Activated CD4-positive, alpha-beta T cell treated with anti-CD3 and anti-CD28 coated beads for 36 hours (primary cell): ENCODE measurements at places on chromosomes 3 and 15.

DNA sequence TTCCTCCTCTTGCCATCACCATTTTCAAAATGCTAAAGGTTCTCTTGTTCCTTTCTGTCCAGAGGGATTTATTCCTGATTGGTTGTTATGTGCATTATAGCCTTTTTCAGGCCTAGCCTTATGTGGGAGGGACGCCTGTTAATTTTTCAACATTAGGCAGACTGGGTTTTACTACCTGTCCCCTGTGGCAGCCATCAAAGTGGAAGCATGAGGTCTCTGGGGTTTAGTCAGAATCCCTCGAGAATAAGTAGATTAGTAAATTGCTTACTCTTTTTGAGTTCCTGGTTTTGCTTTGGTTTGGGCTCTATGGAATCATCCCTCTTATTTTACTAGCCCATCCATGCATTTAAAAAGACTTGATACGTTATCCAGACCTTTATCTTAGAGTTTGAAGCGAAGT lies 32.4 kb downstream of the PAK2 start:
- DNase-seq, result no peak

GRCh38 chr3:10248984-10249748 lies 907 bp downstream of the TATDN2 start:
- DNase-seq, result peak; percentile 85

DNA sequence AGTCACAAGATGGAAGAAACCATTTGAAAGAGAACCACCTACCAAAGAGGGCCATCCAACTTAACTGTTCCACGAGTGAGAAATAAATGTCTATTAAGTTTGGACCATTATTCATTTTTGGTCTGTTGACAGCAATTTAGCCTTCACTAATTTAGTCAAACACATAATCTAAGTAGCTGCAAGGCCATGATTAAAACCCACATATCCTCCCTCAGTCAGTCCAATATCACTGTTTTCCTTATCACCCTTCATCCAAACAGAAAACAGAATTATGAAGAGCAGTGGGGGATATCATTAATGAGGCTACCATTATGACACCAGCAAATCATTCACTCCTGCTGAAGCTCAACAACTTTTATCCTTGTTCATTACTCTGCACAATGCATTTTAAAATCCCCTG lies 52.0 kb downstream of the PIK3CB start:
- DNase-seq, result no peak

DNA sequence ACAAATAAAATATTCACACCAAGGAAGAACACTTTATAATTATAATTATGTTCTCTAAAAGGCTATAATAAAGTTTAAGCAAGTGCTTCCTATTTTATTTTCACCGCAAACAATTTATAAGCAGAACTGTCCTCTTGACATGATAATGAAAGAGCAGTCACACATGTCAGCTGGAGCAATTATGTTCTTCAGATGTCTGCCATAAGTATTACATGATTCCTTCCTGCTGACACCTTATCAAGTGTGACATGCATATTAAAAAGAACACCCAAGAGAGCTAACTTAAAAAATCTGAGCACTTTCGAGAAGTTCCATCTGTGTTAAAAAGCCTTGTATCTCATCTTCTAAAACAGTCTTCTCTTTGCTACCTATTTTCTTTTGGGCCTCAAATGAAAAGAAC lies 249.5 kb downstream of the SQOR start:
- DNase-seq, result no peak

DNA sequence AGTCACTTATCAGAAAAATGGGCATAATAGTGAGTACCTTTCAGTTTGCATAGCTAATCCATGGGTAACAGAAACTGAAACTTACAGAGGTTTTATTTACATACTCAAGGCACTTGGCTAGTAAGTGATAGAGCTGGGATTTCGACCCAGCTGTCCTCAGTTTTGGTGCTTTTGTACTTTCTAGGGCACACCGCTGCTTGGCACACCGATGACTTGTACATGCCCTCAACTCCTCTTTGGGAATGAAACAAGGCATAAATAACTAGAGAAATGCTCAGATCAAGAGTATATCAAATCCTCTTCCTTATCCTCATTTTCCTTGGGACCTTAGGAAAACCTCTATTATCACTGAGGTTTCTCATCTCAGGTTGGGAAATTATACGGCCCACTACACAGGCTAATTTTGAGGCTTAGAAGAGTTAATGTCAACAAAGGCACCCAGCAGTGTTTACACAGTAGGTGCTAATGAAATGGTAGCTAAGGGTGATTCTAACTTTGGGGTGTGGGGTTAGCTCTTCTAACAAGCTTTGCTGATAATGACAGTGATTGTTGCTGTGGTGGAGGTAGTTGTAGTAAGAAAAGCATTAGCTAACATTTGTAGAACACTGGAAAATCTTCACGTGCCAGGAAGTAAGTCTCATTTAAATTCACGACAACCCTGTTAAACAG lies 20.3 kb upstream of the DGKG start:
- no peak for DNase-seq

- DNase-seq, result no peak
Measured at GRCh38 chr3:153192327-153192726, 30.3 kb downstream of the RAP2B start.

DNA sequence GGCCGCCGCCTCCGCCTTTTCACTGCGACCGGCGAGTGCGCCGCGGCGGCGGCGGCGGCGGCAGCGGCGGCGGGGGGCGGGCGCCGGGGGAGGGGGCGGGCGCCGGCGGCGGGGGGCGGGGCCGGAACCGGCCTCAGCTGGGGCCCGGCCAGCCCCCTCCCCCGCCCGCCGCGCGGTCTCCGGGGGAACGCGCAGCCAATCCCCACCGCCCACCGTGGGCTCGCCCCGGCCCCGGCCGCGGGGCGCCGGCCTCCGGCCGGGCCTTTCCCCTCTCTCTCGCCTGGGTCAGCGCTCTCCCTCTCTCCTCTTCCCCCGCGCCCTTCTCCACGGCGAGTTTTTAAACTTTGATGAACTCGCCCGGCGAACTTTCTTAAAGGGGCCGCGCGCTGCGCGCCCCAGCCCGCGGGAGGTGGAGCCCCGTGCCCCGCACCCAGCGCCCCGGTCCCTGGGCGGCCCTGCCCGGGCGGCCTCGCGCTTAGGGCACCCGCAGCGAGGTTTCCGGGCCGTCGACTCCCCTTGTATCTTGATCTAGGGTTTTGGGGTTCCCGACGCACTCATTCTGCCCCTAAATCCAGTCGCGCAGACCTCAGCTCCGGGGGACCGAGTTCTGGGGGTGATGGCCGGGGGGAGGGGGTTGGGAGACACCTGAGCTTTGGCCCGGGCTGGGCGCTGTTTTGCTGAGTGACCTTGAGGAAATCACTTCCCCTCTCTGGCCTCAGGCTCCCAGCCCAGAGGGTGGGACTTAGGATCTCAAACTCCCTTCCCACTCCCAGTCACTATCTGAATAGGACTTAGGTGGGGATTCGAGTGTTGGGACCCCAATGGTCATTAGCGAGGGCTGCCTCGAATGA lies at the start of gene RBPMS2:
Gene RBPMS2 (minus strand): TSS at position 39 of the 851 bp plus-strand sequence. CDS start 270 bp downstream, outside the sequence.
- peak; percentile 13 for DNase-seq

DNA sequence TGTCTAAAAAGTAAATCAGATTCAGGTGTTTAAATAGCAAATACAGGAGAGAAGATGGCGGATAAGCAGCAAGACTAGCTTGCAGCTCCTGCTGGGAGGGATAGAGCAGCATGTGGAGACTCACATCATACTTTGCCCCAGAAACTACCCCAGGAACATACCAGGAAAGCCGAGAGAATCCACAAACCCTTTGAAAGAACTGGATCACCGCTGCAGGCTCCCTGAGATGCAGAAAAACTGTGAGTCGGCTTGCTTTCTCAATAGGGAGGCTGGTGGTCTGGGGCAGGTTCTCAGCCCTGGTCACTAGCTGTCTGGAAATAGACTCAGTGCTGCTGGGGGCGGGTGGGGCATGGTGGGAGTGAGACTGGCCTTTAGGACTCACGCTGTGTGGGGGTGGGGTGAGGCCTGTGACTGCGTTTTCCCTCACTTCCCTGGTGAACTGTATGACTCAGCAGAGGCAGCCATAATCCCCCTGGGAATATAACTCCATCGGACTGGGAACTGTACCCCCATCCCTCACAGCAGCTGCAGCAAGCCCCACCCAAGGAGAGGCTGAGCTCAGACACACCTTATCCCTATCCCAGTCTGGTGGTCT lies 142.8 kb downstream of the CNTN6 start:
- DNase-seq, result no peak

- DNase-seq, result no peak
Measured at GRCh38 chr3:42043099-42043813, 47.9 kb upstream of the TRAK1 start.

DNA sequence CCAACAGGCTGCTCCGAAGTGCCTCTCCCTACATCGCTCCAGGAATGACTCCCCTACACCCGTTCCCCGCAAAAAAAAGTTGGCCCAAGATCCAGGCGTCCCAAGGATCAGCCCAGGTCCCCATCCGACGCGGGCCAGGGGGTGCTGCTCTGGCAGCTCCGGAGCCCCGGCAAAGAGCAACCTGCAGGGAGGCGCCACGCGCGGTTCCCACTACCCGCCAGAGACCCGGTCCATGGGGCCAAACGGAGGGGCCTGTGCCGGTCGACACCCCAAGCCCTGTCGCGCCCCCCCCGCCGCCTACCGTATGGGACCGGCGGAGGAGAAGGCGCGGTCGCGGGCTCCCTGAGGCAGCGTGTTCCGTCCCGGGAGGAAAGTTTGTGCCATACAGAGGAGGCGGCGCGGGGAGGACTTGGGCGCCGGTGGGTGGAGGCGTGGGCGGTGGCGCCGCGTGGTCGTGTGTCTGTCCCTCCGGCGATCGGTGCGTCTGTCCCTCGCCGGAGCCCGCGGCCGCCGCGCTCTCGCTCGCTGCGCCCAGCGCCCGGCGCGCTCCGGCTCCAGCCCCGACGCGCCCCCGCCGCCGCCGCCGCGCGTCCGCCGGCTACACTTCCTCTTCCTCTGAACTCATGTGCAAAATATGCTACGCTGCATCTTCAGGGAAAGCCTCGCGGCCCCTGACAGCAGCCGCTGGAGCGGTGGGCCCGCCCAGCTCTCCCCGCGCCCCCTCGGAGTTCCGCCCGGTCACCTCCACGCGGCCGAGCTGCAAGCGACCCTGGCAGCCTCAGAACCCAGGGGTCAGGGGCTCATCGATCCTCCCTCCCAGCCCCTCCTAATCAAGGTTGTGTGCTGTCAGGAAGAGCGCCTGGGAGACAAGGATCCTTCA lies at the start of gene RFTN1:
Gene RFTN1 (minus strand): TSS at position 559 of the 880 bp plus-strand sequence. CDS start 19,830 bp downstream, outside the sequence.
- peak; percentile 74 for DNase-seq

GRCh38 chr3:149460117-149460516 lies 14.4 kb upstream of the TM4SF4 start:
- DNase-seq, result no peak

DNA sequence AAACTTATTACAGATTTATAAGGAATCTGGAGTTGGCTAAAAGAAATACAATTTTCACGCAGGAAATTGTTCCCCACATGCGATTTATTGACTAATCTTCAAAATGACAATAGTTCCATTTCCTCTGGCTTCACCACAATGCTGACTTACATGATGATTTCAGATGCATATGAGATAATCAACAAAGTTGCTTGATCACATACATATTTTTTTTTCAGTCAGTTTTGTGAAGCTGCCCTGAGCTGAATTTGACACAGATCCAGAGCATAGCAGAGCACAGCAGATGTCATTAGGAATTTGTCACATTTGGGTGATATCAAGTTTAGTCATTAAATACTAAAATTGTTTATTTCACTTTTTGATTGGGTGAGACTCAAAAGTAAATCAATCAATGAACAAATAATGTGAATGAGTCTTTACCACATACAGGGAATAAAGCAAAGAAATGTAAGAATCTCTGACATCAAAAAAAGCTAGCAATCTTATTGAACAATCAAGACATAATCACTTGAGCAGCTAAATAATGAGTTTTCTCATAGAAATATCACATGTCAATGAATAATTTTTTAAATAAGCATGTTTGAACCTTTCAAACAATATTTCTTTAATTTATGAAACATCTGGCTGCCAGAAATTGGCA lies 18.3 kb downstream of the CPB1 start:
- no peak for DNase-seq

DNA sequence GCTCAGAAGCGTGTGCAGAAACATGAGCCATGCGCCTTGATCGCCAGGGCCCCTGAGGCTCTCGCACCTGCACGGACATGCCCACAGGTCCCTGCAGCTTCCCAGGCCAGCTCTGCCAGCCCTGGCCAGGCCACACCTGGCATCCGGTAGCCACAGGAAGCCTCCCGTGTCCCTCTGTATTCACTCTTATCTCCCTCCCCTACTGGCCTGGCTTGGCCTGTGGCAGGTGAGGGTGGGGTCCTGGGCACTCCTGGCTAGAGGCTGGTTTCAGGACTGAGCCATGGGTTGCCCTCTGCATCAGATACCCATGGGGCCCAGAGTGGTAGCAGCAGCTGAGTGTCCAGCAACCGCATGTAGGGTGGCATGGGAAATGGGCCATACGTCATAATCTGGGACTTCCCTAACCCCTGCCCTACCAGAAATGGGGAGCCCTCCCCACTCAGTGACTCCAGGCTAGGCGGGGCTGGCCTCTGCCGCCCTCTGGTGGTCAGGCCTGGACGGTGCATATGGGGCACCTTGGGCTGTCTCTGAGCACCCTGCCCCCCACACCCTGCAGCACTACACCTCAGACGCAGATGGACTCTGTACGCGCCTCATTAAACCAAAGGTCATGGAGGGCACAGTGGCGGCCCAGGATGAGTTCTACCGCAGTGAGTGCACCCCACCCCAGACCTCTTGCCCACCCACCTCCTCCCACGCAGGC lies 12.6 kb upstream of the LMAN1L start:
- peak; percentile 93 for DNase-seq
